ENCODE measurements at places on chromosomes 5 and 9. TPM values are rescaled to one million over a fixed set of nuclear protein-coding genes. Genes with fewer than 3 reads are reported as not detected.

DNA sequence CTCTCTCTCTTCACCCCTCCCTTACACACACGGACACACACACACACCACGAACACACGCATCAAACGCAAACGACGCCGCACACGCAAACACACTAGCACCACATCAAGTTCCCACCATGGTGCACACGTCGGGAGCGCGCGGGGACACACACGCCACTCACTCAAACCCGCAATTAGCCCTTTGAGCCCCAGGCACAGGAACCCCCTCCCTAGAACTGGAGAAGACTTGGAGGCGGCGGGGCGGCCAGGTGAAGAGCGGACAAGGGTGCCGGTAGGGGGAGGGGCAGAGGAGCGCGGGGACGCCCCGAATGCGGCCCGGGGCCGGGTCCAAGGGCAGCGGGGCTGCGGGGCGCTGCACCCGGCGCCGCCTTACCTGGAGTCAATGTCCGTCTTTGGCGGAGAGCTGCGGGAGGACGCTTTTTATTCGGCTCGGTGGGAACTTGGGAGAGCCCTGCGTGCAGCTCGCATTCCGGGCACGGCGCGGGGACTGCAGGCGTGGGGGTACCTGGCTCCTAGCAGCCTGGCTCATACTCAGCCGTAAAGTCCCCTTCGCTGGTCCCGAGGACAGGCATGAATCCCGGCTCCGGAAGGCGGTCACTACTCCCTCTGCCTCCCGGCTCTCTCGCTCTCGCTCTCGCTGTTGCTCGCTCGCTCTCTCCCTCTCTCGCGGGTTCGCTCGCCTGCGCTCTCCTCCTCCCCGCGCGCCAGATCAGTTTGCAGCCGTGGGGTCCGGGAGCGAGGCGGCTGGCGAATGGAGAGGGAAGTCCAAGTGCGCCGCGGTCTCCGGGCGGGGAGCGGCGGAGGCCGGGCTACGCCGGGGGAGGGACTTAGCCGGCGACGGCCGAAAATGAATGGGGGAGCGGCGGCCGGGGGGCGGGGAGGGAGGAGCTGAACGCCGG lies at the start of gene BRINP1:
TSS of gene BRINP1 (minus strand) at position 755 of the 901 bp plus-strand sequence. CDS start 56,080 bp downstream, outside the sequence.
- DNase-seq = no peak

- DNase-seq = no peak
Measured at GRCh38 chr5:133658327-133658726, 46.0 kb upstream of the FSTL4 start.

DNA sequence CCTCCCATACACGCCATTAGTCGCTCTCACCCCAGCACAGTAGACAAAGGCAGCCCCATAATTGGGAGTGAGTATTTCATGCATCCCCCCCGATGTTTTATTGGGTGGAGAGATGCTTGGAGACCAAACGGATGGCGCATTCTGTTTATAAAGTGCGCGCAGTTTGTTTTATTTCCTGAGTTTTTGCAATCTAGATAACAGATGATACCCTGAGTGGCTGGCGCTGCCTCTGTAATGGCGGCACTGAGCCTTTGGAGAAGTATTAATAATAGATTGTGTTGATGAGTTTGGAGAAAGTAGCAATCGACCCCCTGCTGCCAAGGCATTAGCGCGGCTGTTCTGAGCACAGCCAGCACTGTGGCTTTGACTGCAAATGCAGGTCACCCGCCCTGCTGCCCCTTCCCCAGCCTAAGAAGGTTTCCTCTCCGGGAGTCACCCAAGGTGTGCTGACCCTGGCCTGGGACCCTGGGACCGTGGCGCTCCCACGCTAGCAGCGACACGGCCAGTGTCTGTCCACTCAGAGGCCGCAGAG lies 74.3 kb downstream of the LMX1B start:
- DNase-seq = no peak

- DNase-seq = no peak
Measured at GRCh38 chr9:14283276-14283675, 30.7 kb downstream of the NFIB start.

GRCh38 chr9:125466411-125466810 lies 204.8 kb downstream of the GAPVD1 start:
- no peak for DNase-seq

- DNase-seq = no peak
Measured at GRCh38 chr9:132586830-132587591, 4.6 kb downstream of the BARHL1 start.

- DNase-seq = no peak
Measured at GRCh38 chr9:36486329-36486932, 86.3 kb upstream of the MELK start.

GRCh38 chr5:93585767-93586385 lies 2.9 kb downstream of the NR2F1 start:
- DNase-seq = no peak

GRCh38 chr5:61232490-61233050 lies 70.3 kb upstream of the SMIM15 start:
- no peak for DNase-seq

- DNase-seq = no peak
Measured at GRCh38 chr5:172129256-172129910, 58.6 kb downstream of the STK10 start.

- DNase-seq = no peak
Measured at GRCh38 chr9:120175031-120175430, 404.9 kb downstream of the CDK5RAP2 start.

DNA sequence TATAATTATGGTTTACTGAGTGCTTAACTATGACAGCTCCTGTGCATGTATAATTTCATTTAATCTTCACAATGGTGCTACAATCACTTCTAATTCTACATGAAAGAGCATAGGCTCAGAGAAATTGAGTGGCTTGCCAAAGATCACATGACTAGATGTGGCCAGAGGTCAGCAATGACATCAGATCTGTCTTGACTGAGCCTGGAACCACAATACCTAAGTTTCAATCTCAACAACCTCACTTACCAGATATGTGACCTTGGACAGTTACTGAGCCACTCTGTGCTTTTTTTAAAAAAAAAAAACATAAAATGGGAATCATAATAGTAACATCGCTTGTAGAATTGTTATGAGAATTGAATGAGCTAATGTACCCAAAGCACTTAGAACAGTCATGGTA lies 130.7 kb downstream of the TRIM32 start:
- DNase-seq = no peak

The MYOT gene
- total RNA-seq = 17.2 TPM

The DIPK1B gene
- 10.8 TPM for total RNA-seq

The IRX1 gene
- total RNA-seq = 0.85 TPM

The CEL gene
- 0.95 TPM for total RNA-seq

The LECT2 gene
- not detected for total RNA-seq

The POU4F3 gene
- total RNA-seq = 0.11 TPM

The DRD1 gene
- 4.2 TPM for total RNA-seq

The GRM6 gene
- not detected for total RNA-seq

The ARID3C gene
- total RNA-seq = not detected

The IFNA21 gene
- total RNA-seq = not detected

The GABRP gene
- total RNA-seq = 2.0 TPM

The SLC36A2 gene
- not detected for total RNA-seq

The IFNK gene
- total RNA-seq = not detected

The SPINK7 gene
- total RNA-seq = not detected
